Ecto neural progenitor cell (in vitro differentiated cells): ENCODE measurements at places on chromosomes 5 and 9.
A peak's percentile ranks its signal among the peaks of the same experiment; 100 is the strongest.

DNA sequence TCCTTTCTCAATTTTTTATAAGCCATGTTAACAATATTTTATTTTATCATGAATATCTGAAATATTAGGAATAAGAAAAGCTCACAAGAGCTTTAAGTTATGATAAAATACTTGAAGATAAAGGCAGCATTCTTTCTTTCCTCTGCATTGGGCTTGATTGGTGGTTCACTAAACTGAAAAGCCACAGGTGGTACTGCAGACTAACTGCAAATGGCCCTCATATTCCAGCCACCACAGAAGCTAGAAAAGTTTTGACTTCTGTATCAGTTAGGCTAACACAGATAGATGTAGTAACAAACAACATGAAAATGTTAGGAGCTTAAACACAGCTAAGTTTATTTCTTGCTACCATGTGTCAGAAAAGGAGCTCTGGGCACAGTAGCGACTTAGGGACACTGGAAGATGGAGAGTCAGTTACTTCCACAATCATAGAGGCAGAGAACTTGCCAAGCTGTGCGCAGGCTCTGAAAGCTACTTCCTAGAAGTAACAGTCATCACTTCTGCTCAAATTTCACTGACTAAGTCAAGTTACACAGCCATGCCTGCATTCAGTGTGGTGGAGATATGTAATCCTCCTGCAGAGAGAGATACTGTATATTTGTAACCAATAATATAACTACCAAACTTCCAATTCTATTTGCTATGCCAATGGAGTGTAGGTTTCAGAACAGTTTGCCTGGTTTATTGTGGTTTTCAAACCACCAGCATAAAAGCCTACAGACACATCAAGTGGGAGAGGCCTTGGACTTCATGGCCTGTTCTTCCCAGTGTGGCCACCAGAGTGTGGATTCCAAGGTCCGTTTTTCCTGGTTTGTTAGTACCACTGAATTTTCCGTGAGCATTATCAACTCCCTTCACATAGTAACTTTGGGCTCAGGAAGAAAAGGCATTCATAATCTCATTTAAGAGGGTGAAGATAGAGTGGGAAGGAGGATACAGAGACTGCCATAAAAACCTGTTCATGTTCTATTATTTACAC is 268.3 kb downstream of the PJA2 start:
- no peak for DNase-seq

GRCh38 chr9:134225186-134225585 is 60.8 kb upstream of the RNU6ATAC start:
- DNase-seq: no peak

- DNase-seq: no peak
These were observed 31.7 kb upstream of the STXBP1 start for GRCh38 chr9:127580366-127580765.

DNA sequence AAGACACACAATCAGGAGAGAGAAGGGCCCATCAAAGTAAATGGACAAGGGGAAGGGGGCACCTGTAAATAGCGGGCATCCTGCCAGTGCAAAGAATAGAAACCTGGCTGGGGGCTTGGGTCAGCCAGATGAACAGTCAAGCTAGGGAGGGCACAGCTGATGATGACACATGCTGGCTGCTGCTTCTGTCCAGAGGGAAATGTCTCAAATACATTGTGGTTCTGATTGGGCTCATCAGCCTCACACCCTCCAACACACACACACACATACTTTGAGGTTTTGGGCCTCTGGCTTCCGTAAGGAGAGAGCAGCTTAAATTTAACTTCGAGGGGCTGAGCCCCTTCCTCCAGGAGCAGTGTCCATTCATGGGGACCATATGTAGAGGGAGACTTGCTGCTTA is 27.6 kb upstream of the SPATA31E1 start:
- no peak for DNase-seq

GRCh38 chr5:103744159-103744558 is 181.6 kb upstream of the NUDT12 start:
- DNase-seq: no peak

DNA sequence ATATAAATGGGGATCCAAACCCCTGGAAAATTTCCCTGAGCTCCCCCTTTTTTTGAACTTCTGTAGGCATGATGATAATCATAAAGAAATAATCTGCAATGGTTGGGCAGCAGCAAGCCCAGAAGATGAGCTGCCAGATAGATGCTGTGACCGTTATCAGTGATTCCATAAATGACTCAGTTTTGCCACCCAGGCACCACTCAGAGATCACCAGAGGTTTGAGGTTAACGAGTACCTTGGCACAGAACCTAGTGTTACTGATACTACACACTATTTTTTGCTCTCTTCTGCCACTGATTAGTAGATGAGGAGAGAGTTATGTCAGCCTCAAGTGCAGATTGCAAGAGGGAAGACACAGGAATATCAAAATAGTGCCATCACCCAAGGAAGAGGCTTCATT is 199.3 kb upstream of the PTGER4 start:
- no peak for DNase-seq

- DNase-seq: no peak
These were observed 34.2 kb upstream of the TIFAB start for GRCh38 chr5:135486131-135487036.

DNA sequence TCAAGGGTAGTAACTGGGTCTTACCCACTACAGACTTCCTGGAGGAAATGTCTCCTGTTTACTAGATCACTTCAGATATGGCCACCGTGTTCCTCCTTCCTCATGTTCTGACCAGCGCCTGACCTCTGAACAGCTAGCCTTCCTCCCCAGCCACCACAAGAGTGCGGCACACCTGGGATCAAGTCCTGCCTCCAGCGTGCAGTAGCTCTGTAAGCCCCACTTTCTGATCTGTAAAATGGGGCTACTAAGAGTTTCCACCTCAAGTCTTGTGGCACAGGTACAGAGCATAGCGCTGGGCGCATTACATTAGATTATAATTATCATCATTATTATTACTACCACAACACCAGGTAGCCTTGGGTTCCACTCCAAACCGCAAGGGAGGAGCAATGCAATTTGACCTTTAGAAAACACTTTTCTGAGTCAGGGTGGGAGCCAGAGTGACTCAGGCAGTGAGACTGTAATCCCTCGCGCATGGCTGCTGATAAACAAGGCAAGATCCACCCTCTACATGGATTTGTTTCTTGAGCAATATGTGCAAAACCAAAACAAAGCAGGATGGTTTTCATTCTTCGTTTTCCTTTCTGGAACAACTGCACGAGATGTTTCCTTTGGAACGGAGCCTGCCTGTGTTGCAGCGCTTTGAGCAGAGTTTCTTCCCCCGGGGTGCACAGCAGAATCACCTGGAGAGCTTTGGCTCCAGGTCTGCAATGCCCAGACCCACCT is 65.0 kb upstream of the ANGPTL2 start:
- DNase-seq: no peak

DNA sequence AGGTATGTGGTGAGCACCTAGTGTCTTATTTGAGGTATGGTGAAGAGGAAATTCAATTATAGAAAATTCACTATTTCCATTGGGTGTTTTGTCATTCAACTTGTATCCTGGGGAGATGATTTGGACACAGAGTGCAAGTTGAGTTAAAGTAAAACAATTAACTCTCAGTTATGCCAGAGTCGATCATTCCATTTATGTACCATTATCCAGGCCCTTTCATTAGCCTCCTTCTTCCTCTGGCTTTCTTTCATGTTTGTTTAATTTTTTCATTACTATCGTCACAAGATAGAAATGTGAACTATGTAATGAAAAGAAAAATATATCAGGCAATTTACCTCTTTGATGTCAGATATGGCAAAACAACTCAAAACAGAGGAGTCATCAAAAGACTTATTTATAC is 1347.2 kb upstream of the NUDT12 start:
- DNase-seq: no peak

GRCh38 chr5:74949976-74950375 is 83.8 kb upstream of the FAM169A start:
- no peak for DNase-seq

GRCh38 chr5:118889165-118889564 is 99.2 kb downstream of the DTWD2 start:
- no peak for DNase-seq

- peak; percentile 48 for DNase-seq
These were observed 13.7 kb upstream of the CERCAM start for GRCh38 chr9:128406848-128407391.

GRCh38 chr5:68709239-68709638 is 384.6 kb upstream of the SLC30A5 start:
- no peak for DNase-seq

GRCh38 chr5:132505641-132506040 is 15.1 kb upstream of the IRF1 start:
- no peak for DNase-seq

DNA sequence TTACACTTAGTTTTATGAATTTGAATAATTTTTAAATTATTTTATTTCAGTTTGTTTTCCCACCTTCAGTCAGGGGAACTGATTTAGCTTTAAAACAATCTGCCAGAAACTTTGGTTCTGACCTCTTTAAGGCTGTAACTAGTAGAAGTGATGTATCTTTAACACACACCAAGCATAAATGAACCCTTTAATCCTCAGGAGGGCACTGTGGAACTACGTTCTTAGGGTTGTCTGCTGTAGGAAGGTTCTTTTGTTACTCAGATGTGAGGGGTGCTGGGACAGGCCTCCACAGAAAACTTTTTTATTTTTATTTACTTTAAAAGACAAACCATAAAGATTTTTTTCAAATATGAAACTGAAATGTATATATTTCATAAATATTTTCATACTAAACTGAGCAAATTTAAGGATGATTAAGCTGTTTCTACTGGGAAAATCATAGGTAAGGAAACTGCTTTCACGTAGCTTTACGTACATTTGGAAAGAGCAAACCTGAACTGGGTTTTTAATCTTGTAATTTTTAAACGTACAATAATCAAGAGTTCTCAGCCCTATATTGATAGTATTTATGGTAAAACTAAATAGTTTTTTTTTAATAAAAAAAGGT is 5.3 kb downstream of the KLF4 start:
- no peak for DNase-seq

DNA sequence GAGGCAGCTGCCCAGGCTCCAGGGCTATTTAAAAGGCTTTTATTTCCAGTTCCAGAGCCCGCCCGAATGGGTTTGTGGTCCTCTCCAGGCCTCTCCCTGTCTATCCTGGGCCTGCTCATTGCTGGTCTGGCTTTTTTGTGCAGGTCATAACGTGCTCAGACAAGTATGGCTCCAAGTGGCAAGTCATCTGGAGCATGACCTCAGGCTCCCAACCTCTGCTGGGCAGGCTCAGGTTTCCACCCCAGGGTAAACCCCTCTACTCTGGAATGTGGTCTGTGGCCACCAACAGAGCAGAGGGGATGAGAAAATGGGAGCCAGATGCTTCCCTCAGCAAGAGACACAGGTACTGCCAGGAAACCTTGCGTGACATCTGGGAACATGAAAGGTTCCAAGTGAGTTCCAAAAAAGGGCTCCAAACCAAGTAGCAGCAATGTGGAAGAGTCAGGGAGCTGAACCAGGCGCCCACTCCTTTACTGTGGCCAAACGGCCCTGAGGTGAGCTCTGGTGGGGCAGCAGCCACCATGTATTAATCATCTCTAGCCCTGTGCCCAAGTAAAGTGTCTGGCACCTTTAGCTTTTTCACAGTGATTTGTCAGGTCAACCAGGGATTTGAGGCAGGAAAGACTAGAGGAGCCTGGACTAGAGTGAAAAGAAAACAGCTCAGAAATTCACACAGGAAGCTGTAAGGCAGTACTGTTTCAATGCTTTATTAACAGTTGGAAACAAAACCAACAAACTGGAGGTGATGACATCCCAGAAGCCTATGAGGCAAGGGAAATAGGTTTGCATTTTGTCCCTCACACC is 25.7 kb downstream of the PCDHGC5 start:
- DNase-seq: peak; percentile 86

DNA sequence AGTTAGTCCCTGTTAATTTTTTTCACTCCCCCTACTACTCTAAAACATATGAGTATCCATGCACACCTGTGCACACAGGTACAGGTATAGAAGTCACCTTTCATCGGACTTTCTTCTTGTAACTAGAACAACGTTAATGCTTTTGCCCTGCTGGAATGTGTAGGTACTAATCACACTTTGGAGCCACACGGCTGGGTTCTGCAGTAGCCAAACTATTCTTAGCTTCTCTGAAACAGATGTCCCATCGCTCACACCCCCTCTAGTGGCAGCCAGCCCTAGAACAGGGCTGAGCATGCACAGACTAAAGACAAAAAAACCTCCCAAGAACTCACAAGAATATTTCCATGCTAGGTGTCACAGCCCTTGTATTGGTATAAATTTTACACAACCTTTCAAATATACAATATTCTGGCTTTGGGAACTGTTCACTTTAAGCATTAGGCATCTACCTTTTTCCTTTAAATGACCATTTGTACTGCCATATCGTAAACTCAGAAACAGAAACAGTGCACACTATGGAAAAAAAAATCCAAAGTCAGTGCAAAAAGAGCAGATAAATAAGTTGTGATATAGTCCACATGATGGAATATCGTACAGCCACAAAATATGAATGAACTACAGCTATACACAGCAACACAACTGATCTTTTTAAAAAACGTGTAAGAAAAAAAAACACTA is 64.0 kb downstream of the RETREG1 start:
- DNase-seq: peak; percentile 75

DNA sequence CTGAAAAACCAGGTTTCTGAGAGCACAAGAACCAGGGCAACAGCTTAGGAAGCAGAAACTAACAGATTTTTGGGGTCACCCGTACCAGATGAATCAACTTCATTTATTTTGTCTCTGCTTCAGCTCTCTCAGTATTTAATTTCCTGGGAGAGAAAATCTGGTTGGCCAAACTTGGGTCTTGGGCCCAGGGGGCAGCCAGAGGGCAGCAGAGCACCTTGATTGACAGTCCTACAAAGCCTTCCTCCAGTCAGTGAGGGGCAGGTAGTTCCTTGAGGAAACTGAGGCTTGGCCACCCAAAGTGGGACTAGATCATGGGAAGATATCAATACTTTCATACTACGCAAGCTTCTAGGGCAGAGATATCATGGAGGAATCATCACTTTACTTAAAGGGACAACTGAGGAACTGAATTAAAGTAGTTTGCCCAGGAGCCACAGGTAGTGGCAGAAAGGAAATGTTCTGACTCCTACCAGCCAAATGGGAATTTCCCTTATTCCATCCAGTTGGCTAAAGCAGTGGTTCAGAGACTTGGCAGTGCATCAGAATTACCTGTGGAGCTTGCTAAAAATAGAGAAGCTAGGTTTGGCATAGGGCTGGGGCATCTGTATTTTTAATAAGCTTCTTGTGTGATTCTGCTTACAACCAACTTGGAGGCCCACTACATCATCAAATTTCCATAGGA is 21.5 kb upstream of the ARHGAP26 start:
- no peak for DNase-seq

DNA sequence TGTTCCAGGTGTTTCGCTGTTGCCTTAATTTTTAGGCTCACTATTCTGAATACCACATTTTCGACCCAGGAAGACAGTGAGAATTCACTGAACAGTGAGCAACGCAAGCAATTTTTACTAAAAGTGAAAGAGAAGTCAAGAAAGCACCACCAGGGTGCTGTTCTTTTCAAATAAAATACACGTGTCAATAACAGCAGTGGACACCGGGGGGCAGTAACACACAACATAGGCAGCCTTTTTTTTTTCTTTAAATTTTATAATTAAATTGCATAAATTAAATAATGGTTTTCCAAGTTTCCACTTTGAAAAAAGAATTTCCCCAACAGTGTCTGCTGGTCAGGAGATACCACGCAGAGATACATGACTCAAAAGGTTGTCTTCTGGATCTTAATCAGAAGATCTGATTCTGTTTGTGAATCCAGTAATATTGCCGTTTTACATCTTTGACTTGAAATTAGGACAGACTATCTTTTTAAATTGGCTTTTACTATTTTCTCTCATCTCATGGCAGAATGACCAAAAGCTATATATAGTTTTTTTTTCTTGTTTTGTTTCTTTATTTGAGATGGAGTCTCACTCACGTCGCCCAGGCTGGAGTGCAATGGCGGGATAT is 47.1 kb upstream of the SH3GL2 start:
- DNase-seq: peak; percentile 53
